ENCODE measurements at places on chromosomes 12 and 14.

- DNase-seq, result no peak
Measured at GRCh38 chr14:99574099-99574880, 29.7 kb downstream of the CCDC85C start.

DNA sequence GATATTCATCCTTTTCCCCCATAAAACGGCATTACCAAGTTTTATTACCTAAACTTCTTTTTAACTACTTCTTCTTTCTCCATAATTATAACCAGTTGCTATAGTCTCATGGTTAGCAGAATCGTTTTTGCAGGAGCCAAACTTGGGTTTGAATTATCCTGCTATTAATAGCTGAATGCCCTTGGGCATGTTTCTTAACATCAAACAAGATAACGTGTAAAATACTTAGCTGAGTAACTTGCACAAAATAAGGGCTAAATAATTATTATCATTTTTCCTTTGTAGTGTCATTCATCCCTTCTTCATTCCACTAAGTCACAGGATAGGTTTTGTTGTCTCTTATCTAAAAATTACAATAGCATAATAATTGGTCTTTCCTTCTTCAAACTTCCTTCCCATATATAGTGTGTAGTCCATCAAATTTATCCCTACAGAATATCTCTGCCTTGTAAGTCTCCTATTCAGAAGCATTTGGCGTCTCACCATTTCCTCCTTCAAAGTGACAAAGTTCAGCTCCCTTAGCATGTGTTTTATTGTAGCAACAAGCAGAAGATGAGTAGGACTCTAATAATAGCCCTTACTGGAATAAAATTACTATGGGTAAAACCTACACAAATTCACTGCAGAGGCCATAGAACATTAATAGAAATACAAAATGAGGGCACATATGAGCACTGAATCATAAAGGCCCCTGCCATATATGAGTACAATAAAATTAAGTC lies 63.8 kb downstream of the FAR2 start:
- no peak for DNase-seq

DNA sequence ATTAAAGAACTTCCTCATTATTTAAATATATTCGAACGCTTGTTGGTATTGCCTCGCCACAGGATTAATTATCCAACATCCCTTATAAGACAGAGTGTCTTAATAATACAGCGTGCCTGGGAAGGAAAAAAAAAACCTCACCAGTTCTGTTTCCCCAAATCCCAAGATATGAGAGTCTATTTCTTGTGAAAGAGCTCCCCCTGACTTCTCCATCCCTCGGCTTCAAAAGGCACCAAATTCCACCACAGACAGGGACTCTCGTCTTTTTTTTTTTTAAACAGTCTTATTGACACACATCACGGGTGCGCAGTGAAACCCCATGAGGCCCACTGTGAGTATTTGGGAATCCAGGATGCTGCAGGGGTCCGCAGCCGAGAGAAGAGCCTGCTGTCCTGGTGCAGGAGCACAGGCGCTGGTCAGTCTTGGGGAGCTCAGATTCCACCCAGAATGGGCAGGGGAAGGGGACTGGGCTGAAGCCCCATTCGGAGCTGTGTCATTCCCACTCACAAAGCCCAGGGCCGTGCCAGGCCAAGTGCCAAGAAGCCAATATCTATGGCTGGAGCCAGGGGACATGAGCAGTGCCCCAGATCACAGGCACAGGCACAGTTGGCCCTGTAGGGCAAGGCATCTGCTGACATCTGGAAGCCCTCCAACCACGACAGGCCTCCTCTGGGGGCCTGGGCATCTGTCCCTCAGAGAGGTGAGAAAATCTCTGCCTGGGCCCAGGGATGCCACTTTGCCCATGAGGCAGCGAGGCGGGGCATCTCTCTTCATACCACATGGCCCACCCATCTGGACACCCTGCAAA lies 71.9 kb downstream of the BCL11B start:
- no peak for DNase-seq

DNA sequence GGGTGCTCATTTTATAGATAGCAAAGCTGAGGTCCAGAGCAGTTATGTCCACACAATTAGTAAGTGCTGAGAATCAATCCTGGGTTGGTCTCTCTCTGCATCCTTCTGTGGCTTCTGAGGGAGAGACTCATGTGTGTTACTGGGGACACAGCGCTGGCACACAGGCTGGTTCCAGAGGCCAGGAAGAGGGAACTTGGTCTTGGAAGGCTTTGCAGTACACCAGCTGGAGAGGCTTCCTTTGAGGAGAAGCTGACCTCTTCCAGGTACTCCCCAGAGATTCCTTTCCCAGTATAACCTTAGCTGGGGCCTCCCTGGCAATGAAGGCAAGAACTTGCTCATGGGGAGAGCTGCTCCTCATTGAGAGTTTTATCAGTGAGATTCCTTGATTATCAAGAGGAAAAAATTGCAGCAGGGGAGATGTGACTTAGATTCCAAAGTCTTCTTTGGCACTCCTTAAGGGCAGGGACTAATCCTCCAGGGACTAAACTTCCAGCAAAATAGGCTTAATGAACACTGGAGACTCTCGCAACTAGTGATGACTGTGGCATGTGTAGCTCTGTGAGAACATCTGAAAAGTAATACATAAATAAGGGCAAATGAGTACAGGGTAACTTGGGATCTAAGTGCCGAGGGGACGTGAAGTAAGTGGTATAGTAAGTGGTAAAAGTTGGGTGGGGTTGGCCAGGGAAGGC lies 13.9 kb upstream of the KRT80 start:
- no peak for DNase-seq

DNA sequence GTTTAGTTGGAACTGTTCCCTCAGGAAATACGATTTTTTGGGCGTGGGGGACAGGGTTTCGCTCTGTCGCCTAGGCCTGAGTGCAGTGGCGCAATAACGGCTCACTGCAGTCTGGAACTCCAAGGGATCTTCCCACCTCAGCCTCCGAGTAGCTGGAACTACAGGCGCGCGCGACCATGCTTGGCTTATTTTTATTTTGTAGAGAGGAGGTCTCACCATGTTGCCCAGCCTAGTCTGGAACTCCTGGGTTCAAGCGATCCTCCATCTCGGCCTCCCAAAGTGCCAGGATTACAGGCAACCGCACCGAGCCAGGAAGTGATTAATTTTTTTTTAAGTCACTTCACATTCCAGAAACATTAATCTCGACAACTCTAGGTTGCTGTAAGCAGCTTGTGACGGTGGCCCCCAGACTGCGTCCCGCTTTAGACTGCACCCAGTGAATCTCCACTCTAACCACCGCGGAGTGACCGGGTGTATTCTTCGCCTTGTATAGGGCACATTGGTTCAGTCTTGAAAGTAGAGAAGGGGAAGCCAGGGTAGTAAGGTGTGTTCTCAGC lies 830 bp upstream of the MIS18BP1 start:
- no peak for DNase-seq

DNA sequence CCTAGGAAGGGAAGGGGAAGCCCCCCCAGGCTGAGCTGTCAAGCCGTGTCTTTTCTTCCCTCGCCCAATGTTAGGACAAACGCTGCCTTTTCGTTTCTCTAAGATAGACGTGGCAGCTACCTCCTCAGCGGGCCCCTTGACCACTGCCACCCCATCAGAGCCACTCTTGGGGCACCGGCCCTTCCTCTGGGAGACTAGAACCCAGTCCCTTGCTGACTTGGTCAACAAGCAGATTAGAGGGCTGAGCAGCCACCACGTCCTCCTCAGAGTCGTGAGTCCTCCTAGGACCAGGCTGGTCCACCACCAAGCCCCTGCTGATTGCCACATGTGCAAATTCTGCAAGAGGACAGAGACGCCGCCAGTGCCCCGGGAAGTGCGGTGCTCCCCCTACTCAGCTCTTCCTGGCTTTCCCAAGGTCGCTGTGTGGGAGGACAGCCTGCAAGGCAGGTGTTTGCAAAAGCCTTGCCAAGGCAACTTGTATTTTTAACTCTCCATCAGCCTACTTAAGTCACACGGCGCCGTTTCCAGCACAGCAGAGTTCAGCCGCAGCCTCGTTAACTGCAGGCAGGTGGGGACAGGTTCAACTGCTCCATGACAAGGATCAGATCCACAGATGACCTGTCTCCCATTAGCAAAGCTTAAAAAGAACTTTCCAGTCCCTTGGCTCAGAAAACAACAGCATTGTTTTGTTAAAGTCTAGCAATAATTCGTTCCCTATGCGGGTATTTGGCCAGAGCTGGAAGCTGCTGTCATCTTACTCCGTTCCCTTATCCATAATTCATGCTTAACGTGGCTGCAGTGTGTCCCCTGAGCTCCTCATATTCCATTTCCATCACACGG lies 65.6 kb downstream of the TESC start:
- DNase-seq, result no peak

GRCh38 chr12:67137256-67137655 lies 131.9 kb upstream of the CAND1 start:
- no peak for DNase-seq

DNA sequence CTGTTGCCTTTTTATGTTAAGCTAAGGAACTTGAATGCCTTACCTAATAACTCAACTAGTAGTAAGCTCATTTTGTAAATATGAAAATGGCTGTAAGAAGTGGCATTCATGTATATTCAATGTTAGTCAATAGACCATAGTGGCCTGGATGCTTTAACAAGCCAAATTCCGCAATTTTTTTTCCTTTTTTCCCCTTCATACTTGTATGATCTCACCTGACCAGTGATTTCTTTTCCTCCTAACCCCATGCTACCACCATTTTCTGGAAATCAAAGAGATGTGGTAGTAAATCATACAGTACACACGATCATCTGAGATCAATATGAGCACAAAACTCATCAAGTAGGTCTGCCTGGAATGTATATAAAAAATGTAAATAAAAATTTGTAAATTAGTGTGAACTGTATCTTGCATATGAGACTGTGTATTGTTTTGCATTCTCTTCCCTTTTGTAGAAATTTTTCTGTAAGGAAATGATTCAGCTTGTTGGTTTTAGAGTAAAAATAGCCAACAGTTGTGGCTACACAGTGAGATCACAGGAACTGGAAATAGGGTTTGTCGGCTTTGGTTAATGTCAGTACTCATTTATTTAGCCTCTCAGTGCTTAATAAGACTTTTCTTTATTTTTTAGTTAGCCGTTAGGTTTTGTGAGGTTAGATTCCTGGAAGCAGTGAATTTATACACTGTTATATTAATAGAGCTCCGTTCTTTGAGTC lies 62.5 kb downstream of the ETNK1 start:
- peak; percentile 60 for DNase-seq

- DNase-seq, result no peak
Measured at GRCh38 chr12:58452546-58452945, 467.8 kb downstream of the LRIG3 start.

DNA sequence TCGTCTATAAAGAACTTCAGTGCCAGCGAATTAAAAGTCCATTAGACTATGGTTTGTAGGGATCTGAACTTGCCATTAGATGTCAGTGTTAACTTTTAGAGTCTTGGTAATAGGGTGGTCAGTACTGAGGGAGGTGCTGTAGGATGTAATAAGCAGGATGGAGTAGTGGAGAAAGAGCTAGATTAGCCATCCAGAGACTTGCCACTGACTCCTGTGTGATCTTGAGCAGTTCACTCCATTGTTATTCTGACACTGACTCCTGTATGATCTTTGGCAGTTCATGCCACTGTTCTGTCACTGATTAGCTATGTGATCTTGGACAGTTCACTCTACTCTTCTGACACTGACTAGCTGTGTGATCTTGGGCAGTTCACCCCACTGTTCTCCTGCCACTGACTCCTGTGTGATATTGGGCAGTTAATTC lies 133.6 kb downstream of the TTLL5 start:
- no peak for DNase-seq

GRCh38 chr14:100409003-100409360 lies 85.8 kb downstream of the SLC25A47 start:
- no peak for DNase-seq

DNA sequence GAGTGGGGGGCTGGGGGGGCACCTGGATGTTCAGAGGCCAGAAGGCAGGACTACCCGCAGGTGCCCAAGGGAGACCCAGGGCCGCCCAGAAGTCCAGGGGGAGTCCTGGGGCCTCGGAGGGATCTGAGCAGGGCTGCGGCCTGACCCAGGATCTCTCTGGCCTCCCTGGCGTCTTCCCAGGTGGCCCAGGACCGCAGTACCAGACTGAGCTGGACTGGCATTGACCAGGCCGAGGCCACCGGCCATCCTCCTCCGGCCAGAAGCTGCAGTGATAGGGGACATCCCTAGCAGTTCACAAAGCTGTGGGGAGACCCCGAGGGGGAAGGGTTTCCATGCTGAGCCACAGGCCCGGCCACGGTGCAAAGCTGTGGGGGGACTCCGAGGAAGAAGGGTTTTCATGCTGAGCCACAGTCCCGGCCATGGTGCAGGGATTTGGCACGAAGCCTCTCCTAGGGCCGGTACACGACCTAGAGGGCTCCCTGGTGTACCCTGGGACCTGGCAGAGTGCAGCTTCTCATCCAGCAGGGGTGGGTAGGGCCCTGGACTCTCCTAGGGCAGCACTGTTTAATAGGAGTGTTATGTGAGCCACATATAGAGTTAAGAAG lies 24.4 kb downstream of the FBRSL1 start:
- no peak for DNase-seq

- no peak for DNase-seq
Measured at GRCh38 chr12:115683240-115683780, 594.2 kb downstream of the MED13L start.

DNA sequence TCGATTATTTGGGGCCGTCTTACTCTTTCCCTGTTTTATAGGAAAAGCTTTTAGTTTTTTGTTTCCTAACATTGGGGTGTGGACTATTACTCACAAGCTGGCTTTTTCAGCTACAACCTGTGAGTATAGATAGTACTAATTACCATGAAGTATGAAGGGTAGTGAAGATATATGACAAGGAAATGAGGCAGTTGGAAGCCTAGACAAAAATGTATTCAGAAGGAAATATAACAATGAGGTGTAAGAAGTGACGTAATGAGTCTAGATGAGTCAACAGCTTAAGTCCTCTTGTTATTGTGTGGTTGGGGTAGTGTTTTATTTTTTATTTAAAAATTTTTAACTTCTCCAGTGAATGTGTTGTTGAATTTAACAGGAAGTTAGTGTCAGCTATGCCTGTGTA lies 804.5 kb downstream of the NRXN3 start:
- DNase-seq, result no peak

GRCh38 chr12:69238589-69239351 lies 599 bp upstream of the CPSF6 start:
- no peak for DNase-seq

DNA sequence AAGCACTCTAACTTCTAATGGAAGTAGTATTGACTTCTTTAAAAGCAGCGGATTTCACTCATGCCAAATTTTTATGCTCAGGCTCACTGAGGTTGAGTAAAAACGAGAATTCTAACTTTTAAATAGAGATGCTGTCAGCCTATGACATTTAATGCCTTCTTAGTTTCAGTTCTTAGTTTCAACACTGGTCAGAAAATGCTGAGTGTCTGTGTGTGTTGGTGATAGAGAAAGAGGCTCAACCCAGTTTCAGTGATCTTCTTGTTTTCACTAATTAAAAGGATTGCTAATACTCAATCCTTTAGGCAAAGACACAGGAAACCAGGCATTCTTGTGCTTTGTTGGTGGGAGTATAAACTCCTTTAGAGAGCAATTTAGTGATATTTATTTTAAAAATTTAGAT lies 31.0 kb downstream of the PEBP1 start:
- DNase-seq, result peak; percentile 79
